CD4-positive, alpha-beta T cell treated with Interleukin-15 for 4 hours (primary cell): ENCODE measurements at places on chromosomes 12 and 14.

- DNase-seq, result no peak
These were observed 20.2 kb upstream of the CHGA start for GRCh38 chr14:92902726-92903125.

DNA sequence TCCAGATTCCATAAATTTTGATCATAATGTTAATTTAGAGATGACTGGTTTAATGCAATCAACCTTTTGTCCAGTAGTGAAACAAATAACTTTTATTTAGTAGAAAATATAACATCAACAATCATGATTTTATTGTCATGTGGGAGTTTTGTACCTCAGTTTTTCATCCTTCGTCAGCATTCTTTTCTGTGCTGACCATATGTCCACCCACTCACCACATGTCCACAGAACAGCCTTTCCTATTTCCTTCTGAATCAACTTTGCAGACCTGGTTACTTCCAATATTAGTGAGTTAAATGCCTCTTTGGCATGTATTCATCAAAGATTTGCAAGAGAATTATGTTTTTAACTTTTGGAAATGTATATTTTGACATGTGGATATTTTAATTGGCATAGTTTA, 36.8 kb upstream of the CNTN1 start:
- no peak for DNase-seq

- peak; percentile 44 for DNase-seq
These were observed 286.4 kb upstream of the AMIGO2 start for GRCh38 chr12:47366157-47366556.

DNA sequence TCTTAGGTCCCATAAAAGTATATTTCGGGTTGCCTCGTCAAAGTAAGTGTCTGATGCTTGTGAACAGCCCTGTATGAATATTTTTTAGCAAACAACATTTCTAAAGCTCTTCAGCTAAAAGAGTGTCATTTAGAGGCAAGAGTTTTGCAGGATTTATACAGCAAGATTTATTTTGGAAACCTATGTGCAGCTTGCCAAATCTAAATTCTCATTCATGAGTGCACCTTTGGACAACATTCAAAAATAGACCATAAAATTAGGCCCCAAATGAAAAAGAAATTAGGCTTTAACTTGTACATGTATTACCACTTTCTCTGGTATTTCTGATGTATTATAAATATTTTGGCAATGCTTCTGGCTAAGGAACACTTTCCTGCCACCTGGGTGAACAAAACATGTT, 224.4 kb upstream of the PDZRN4 start:
- no peak for DNase-seq

DNA sequence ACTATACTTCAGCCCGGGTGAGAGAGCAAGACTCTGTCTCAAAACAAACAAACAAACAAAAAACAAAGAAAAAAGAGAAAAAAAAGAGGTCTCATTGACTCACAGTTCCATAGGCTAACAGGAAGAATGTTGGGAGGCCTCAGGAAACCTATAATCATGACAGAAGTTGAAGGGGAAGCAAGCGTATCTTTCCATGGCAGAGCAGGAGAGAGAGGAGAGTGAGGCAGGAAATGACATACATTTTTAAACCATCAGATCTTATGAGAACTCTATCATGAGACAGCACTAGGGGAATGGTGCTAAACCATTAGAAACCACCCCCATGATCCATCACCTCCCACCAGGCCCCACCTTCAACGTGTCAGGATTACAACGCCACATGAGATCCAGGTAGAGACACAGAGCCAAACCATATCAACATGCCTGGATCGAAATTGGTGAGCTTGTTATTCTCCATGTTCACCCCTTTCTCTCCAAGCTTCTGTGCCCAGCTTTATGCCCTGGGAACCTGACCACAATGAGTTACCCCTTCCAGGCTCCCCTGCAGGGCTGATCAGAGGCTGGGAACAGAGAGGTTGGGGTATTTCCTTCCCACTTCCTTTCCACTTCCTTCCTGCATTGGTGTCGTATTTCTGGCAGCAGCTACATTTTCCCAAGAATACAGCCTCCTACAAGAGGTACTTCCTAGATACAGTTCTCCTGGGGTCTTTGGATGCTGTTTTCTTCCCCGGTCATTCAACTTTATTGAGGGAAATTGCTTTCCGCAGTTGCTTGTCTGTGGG, 219.3 kb upstream of the FLRT2 start:
- no peak for DNase-seq

GRCh38 chr12:15757553-15758255, 31.5 kb downstream of the EPS8 start:
- DNase-seq, result no peak

- peak; percentile 30 for DNase-seq
These were observed 397.4 kb upstream of the OR4E1 start for GRCh38 chr14:22071006-22071405.

DNA sequence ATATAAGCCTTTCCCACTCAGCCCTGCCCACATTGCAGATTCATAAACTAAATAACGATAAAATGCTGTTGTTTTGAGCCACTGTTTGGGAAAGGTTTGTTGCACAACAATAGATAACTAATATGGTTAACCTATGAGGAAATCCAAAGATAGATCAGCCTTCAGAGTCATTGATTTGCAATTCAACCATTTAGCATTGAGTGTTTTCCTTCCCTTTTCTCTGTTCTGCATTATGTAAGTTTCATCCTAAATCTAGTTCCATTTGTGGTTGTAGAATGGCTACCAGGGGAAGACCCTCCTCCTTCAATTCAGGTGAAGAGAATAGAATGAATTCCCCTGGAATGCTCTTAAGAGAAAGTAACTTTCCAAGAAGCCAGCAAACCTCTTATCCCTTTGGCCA, 19.6 kb downstream of the TC2N start:
- DNase-seq, result no peak

GRCh38 chr14:105858676-105859025, 332.3 kb downstream of the TMEM121 start:
- DNase-seq, result no peak

- DNase-seq, result peak; percentile 79
These were observed 1.4 kb upstream of the FOS start for GRCh38 chr14:75277008-75277814.

DNA sequence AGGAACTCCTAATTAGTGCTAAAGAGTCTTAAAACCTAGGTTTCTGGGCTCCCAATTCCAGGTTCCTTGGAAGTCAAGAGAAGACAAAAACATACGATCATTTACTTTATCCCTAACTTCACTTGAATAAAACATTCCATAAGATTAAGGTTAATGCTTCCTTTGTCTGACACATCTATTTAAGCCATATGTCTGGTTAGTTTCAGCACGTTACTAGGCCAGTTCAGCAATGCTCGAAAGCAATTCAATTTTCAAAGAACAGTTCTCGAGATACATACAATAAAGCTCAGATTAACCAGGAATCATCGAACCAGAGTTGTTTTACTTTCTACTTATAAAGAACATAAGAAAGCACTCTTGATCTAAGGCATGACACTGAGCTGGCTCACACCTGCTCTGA, 68.0 kb upstream of the POC1B start:
- DNase-seq, result no peak

DNA sequence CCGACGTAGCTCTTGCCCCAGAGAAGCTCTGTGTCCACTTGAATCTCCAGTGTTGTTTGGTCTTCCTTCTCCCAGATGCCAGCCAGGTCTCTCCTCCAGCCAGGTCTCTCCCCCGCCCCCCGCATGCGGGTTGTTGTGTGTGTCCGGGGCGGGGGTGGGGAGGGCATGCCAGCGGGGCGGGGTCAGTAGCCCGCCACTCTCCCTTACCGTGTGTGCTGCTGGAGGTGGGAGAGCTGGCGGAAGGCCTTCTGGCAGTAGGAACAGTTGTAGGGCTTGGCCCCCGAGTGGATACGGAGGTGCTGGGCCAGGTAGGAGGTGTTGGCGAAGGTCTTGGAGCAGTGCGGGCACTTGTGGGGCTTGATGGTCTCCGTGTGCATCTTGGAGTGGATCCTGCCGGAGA, 9.2 kb upstream of the ING4 start:
- DNase-seq, result no peak

- DNase-seq, result no peak
These were observed 11.8 kb downstream of the GPR132 start for GRCh38 chr14:105053421-105053820.

DNA sequence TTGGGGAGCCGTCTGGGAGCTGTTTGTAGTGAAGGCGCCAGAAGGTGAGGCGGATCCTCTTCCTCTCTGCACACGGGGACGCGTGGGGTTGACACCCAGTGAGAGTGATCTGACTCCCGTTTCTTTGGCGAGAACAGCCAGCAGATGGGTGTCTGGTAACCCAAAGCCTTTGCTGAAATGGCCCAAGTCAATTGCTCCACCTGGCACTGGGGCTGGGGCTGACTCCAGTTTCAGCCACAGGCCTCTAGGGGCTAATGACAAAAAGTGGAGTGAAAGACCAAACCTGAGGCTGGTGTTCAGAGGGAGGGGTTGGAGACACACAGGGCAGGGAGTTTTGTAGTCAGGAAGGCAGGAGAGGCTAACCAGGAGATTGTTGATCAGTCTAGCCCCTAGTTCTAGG, 87.0 kb downstream of the FRMD6 start:
- no peak for DNase-seq

DNA sequence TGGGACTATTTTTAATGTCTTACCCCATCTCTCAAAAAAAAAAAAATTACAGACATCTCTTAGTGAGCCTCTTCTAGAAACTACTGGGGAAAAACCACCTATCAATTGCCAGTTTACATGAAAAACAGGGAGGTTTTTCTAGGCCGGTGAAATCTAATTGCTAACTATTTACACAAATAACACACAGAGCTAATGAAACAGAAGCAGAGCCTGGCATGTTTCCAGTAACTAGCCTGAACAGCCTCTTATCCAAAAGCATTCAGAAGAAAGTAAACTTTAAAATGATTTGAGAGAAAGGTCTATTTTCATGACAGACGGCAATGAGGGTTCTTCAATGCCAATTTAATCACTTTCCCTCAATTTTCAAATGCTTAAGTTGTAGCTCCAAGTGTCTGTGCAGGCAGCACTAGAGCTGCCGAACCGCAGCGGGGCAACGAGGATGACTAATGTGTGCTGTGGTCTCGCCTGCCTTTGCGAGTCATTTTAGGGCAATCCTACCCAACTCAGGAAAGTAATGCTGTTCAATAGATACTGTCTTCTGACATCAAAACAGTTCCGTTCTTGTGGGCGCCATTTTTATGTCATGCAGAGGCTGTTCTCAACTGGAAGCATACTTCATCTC, 84.6 kb downstream of the SETD3 start:
- DNase-seq, result peak; percentile 48

- DNase-seq, result no peak
These were observed 95.6 kb upstream of the NRXN3 start for GRCh38 chr14:78074561-78074960.

GRCh38 chr12:122076743-122077495, 1.6 kb upstream of the MLXIP start:
- DNase-seq, result no peak

GRCh38 chr14:62896932-62897456, 148.3 kb downstream of the KCNH5 start:
- no peak for DNase-seq

- no peak for DNase-seq
These were observed 32.7 kb upstream of the USP44 start for GRCh38 chr12:95583933-95584332.

DNA sequence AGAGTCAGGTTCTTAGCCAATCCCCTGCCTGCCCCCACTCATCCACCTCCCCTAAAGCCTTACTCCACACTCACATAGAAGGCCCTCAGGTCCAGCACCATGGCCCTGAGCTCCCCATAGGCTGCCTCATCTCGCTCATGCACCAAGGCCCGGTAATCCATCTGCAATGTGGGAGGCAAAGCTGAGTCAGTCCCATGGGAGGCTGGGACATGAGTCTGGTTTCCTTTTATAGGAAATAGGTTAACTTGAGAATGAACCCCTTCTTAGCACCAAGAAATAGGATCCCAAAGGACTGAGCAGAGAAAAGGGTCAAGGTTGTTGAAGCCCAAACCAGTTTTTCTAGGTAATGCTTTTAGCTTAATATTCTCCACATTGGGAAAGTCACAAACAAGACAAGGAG, 2.1 kb upstream of the EMC9 start:
- no peak for DNase-seq

GRCh38 chr12:53093777-53094393, 3.6 kb upstream of the IGFBP6 start:
- no peak for DNase-seq

DNA sequence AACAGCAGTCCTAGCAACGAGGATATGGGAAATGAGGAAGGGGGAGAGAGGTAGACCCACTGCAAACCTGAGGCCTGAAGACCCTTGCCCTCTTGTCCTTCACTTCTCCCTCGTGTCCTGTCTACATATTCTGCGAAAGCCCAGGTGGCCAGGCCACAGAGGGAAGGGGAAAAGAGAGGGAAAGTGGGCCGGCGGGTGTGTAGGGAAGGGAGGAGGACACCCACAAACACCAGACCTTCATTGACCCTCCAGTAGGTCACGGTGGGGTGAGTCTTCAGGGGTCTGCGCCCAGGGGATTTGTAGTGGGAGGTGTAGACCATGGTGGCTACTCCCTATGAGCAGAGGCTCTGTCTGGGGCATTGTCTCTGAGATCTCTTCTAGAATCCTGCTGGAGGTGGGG, 3.8 kb downstream of the FAIM2 start:
- DNase-seq, result no peak

- no peak for DNase-seq
These were observed 215.4 kb downstream of the GLT1D1 start for GRCh38 chr12:129068684-129069083.

DNA sequence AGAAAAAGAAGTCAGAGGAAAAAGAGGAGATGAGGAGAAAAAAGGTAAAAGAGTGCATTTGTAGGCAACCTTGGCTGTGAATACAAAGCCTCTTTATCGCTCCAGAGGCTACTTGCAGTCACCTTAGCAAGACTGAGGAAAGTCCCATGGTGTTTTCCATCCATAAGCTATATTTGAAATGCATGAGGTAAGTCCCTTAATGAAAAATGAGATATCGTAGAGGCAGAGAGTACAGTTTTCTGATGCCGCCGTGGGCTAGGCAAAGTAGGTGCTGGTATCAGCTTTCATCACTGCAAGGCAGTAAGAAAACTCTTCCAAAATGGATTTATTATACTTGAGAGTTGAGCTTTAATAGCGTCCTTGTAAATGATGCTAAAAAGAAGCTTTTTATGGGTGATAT, 186.8 kb downstream of the ASCL1 start:
- no peak for DNase-seq

GRCh38 chr14:59349258-59349701, 115.9 kb downstream of the GPR135 start:
- DNase-seq, result no peak

- DNase-seq, result no peak
These were observed 1.2 kb downstream of the ZNF641 start for GRCh38 chr12:48349471-48349870.

- DNase-seq, result peak; percentile 57
These were observed 60.3 kb upstream of the BCL2L14 start for GRCh38 chr12:12010277-12011039.

DNA sequence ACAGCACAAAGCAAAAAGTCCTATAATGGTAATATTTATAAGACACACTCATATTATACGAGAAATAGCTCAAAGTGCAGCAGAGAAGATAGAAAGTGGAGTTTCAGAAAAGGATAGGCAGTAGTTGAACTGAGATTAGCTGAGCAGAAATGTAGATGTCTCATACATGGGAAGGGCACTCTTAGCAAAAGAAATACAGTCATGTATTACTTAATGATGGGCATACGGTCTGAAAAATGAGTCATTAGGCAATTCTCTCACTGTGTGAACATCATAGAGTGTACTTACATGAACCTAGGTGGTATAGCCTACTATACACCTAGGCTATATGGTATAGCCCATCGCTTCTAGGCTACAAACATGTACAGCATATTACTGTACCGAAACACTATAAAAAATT, 671.3 kb downstream of the RPS29 start:
- no peak for DNase-seq
